ENCODE measurements at places on chromosomes 11 and 22.

DNA sequence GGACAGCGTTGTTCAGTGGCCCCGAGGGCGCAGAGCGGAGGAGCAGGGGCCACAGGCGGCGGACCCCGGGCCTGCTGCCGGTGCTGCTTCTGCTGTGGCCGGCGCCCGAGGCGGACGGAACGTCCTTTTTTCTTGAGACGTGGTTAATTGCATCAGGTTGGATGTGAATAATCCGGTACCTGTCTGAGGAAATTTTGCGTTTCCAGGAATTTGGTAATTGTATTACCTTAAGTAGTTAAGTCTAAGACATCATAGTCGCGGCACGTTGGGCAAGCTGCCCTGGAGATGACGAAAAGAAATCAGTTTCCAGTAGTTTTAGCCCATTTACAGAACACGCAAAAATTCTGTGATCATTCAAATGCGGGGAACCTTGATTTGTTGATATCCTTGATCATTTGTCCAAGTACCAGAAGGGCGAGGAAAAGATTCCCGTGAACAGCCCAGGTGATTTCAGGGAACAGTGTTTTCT, 789 bp downstream of the SPECC1L start:
- no peak for DNase-seq

GRCh38 chr11:60761436-60762190, 4.9 kb downstream of the MS4A15 start:
- DNase-seq = no peak

- DNase-seq = no peak
Observed at GRCh38 chr11:108958368-108959104, 293.7 kb downstream of the DDX10 start.

GRCh38 chr11:87417951-87418350, 380.2 kb downstream of the TMEM135 start:
- DNase-seq = no peak

- DNase-seq = no peak
Observed at GRCh38 chr11:102476812-102477211, 24.2 kb upstream of the TMEM123 start.

DNA sequence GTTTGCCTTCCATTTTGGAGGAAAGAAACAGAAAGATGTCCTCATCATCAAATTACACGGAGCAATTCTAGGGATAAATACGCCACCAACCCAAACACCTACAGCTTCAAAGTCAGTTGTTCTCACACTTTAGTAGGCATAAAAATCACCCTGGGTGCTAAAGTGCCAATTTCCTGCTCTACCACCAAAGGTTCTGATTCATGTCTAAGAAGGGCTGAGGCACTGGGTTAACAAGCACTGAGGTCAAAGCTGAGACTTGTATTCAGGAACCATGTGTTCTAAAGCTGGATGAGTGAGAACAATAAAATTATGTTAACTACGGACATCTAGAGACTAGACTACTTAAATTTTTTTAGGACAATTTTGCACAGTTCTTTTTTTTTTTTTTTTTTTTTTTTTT, 127.6 kb downstream of the MPPED2 start:
- DNase-seq = no peak

DNA sequence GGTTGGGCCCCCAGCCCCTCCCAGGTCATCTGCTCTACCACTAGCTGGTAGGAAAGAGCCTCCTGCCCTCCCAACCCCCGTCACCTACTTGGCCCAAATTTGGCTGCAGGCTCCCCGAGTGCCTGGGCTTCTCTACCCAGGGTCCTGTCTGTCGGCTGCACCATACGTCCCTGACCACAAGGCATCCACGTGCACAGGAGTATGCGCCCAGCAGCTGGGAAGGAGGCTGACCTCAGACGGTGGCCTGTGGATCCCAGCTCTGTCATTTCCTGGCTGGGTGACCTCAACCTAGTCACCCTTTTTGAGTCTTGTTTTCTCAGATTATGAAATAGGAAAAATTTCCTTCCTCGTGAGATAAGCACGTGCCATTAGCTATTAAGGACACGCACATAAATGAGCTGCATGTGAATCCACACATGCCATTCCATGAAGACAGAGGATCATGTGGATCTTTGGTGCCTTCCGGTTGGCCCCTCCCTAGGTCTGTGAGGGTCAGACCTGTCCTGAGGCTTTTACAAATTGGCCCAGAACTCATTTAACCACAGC, 13.7 kb downstream of the CYB561A3 start:
- DNase-seq = no peak

DNA sequence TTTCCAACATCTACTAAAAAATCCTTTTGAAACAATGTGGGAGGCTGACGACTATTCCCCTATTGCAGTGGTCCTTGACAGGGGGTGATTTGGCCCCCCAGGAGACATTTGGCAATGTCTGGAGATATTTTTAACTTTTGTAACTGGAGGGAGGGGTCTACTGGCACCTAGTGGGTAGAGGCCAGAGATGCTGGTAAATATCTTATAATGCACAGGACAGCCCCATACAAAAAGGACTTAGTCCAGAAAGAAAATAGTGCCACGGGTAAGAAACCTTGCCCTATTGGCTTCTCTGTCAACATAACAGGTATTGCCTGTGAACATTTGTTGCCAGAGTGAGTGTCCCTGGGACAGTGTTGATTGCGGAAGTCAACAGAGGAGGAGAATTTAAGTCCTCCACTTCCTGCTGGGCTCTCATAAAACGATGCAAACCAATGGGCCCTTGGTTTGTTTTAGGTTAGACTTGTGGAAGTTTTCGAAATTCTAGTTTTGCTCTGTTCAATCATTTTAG, 101.6 kb downstream of the MAML2 start:
- DNase-seq = no peak

GRCh38 chr11:126545057-126545555, 189.6 kb downstream of the ST3GAL4 start:
- no peak for DNase-seq

DNA sequence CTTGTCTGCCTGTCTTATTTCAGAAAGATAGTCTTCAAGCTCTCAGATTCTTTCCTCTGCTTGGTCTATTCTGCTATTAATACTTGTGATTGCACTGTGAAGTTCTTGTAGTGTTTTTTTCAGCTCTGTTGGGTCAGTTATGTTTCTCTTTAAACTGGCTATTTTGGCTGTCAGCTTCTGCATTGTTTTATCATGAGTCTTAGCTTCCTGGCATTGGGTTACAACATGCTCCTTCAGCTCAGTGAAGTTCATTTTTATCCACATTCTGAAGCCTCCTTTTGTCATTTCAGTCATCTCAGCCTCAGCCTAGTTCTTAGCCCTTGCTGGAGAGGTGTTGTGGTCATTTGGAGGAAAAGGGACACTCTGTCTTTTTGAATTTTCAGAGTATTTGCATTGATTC, 15.5 kb upstream of the DEPDC7 start:
- no peak for DNase-seq

GRCh38 chr22:17842386-17842785, 68.1 kb upstream of the BID start:
- DNase-seq = no peak

DNA sequence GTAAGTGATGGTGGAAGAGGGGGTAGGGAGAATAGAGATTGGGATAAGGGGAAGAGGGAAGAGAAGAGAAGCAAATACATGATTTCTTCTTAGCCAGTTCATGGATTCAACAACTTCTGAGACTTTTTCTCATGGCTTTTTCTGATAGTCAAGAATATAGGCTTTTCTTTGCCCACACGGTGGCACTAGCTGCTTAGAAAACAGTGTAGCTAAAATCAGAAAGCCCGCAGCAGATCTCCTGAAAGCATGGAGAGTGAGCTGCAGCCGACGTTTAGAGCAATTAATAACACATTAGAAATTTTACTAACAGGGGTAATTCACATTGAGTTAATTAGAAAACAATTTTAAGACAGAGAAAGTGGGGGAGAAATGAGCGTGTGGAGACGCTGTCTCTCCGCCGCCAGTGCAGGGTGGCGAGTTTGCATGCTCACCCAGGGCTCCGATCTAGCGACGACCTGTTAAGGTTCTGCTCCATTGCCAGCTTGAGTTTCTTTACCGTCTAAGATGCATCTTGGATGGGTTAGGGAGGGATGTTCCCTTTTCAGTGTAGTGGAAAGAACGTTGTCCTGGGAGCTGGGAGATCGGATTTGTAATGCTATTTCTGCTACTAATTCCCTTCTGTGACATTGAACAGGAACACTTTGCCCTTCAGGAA, 3.3 kb upstream of the RAG1 start:
- DNase-seq = no peak

DNA sequence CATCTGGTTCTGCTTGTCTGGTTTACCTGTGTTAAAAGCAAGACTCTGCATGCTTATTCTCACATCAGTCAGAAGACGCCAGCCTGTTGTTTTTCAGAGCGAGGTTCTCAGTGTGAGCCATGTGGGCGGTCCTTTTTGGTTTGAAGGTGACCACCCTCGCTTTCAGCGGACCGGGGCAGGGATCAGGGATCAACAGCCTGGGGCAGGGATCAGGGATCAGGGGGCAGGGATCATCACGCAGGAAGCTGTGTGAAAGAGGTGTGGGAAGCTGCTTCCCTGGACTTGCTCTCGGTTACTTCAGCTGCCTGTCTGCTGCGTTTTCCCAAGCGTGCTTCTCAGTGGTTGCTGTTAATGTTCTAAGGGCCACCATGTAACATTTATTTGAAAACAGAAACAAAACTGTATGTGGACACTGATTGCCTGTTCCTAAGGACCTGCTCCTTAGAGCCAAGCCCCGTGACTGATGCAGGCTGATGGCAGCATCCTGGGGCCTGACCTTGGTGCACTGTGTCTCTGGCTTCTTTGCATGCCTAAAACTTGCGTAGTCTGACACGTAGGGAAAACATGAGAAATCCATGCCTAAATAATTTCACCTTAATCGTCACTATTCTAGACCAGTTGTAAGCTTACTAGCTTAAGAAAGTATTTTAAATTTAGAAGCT, 146.9 kb downstream of the ATXN10 start:
- no peak for DNase-seq

DNA sequence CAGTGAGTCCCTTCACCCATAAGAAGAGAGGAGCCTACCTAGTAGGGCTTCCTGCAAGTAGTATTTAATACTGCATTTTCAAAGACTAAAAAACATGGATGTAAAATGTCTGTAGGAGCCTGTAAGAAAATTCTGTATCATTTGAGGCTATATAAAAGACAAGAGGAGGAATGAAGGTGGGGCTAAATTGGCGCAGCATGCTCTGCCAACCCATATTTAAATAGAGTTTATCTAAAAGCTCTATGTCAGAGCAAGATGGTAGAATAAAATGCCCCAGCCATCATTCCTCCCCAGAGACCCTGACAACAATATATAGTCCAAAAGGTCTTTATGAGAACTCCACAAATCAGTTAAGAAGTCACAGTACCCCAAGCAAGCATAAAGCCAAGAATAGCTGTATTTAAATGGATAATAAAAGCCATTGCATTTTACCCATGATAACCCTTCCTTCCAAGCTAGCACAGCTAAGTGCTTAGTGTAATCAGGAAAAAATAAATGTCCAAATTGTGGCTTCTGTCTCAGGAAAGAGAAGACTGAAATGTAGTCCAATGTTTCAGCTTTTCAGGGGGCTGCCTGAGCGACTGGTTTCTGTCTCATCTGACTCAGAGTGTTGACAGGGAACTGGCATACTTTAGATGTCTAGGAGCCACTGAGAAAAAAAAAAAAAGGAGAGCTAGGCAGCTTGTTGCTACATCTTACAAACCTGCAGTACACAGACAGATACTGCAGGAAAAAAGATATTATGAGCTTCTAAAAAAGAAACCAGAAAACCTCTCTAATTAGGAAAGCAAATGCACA, 258.6 kb downstream of the METTL15 start:
- no peak for DNase-seq

GRCh38 chr11:13776134-13776815, 107.8 kb downstream of the FAR1 start:
- DNase-seq = no peak

GRCh38 chr22:17060126-17060525, 24.7 kb upstream of the IL17RA start:
- DNase-seq = no peak

DNA sequence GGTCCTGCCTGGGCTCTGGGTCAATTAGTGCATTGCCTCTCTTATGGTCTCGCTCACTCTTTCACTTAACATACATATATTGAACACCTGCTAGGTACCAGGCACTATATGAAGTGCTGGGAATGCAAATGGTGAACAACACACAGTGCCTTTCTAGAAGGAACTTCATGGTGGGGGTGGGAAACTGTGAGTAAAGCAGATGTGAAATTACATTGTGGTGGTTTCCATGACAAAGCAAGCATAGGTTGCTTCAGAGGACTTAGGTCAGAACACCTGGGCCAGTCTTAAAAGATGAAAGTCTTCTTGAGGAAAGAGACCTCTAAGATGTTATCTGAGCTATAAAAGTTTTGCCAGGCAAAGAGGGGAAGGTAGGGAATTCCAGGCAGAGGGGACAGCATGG, 231.3 kb downstream of the BUD13 start:
- DNase-seq = no peak

DNA sequence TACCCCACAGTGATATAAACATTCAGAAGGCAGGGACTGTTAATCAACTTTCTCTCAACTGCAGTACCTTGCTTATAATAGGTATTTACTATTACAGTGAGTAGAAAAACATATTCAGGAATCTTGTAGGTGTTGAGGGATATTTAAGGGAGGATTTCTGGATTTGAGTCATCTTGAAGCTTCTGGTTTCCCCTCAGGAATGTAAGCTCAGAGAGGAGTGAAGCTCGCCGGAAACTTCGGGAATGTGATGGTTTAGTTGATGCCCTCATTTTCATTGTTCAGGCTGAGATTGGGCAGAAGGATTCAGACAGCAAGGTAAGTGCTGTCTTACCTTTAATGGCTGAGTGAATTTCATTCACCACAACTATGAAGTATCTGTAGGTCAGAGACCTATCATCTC, 42.9 kb downstream of the CTNND1 start:
- no peak for DNase-seq

DNA sequence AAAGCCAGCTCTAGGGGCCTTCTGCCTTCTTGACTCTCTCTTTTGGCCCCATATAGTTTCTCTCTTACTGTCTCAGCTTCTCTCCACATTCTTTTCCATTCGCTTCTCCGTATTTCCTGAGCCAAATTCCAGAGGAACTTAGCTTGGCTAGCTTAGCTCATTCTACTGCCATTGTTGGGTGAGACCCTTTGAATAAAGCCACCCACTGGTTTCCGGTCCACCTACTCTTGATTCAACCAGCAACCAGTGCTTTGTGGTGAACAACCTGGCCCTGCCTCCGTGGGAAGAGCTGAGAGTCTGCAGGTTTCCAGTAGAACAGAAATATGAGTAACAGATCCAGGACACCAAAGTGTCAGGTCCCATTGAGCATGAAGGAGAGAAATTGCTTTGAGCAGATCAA, 81.3 kb upstream of the ARHGAP20 start:
- DNase-seq = no peak

GRCh38 chr22:38317995-38318715, 922 bp upstream of the CSNK1E start:
- DNase-seq = no peak

- DNase-seq = no peak
Observed at GRCh38 chr11:1943576-1943975, 3.6 kb upstream of the MRPL23 start.

GRCh38 chr11:113865873-113866272, 9.5 kb downstream of the USP28 start:
- DNase-seq = no peak

DNA sequence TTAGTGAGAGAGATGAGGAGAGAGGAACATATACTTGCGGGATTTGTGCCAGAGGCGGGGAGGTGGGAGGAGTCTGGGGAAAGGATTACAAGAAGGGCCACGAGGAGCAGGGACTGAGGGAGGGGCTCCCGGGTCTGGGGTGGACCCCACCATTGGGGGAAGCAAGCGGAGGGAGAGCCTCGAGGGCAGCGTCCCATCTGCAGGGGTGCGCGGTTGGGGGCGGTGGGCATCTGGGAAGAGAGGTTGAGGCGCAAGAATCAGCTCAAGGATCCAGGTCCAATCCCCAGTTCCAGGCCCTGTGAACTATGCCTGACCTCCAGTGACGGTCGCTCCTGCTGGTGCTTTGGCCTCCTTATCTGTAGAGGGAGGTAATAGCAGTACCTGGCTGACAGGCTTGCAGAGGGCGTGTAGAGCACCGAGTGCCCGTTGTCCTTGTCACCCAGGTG, 38.0 kb downstream of the ADAMTS15 start:
- no peak for DNase-seq

All from GM12892 (cell line).